Renal cortical epithelial cell (primary cell): ENCODE measurements at places on chromosomes 4 and X.

DNA sequence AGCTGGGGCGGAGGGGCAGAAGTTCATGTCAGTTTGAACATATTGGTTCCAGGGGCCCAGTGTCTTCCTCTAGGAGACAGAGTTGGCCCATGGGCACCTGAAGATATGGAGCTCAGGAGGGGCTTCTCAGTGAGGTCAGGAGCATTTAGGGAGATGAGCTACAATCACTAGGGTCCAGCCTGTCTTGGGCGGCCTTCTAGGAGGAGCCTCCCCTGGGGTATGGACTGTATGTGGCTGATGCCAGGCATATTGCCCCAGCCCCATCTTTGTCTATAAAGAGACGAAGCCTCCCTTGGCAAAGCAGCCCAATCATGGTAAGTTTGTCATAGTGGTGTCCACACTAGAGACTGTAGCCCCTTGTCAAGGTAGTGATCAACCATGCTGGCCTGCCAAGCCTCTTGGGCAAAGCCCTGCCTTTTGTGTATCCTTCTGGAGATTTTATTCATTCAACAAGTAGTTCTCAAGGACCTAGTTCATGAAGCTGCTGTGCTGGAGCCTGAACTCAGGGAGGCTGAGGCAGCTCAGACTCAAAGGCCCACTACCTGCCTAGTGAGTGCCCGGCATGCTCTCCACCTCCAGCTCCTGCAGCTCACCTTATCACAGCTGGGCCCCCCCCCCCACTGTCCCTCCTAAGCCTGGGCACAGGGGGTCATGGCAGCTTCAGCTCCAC lies 5.4 kb upstream of the CNGA2 start:
- DNase-seq: no peak

DNA sequence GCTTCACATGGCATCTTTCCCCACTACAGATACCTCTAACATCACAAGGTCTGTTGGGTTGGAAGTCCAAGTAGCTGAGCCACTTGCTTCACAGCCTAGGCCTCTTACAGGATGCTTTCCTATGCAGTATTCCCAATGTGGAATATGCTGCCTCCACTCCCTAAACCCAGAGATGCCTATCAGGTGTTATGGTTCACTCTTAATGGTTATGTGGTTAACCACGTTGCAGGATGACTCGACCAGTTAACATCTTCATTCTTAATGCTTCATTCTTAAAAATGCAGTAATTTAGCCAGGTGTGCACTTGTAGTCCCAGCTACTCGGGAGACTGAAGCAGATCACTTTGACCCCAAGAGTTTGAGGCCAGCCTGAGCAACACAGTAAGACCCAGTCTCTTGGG lies 24.2 kb downstream of the HAUS3 start:
- DNase-seq: peak; percentile 61

GRCh38 chr4:101141230-101141629 lies 206.1 kb downstream of the PPP3CA start:
- DNase-seq: no peak

- DNase-seq: no peak
Measured at GRCh38 chrX:136627409-136627808, 20.5 kb upstream of the CD40LG start.

DNA sequence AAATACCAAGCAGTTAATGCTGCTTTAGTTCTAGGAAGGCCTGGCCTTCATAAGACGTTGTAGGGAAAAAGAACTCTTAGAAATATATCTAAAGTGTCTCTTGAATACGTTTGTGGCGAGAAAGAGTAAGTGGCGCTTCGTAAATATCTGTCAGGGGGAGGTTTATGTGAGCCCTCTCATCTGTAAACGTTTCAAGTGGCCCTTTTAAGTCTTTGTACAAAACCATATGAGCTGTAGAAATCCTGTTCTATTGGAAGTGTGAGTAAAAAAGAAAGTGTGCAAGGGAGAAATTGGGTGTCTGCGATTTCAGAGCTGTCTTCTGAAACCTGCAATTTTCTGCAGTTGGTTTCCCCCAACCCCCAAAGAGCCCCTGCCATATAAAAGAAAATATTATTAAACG lies 8.6 kb upstream of the INTU start:
- no peak for DNase-seq
